ENCODE measurements at places on chromosomes 5 and 9.

GRCh38 chr5:142059304-142059940, 46.6 kb upstream of the GNPDA1 start:
- DNase-seq = no peak

GRCh38 chr5:13601112-13601511, 343.4 kb downstream of the DNAH5 start:
- no peak for DNase-seq

- no peak for DNase-seq
Measured at GRCh38 chr9:75142202-75142601, 53.9 kb downstream of the OSTF1 start.

DNA sequence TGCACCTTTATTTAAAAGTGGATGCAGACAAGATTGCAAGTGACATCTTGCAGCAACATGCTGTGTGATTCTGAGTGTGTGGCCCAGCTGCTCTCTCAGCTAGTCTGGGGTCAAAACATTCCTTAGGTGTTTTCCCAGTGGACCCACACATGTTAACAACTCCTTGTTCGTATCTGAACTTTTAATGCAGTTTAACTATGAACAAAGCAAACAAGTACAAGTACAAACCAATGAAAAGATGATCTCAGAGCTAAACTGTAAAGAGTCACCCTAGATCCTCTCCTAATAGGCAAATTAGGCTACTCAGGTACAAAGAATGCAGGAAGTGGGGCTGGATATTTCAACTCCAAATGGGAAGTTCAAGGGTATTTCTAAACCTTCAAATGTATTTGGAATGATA, 108.4 kb downstream of the ENTREP1 start:
- DNase-seq = no peak

DNA sequence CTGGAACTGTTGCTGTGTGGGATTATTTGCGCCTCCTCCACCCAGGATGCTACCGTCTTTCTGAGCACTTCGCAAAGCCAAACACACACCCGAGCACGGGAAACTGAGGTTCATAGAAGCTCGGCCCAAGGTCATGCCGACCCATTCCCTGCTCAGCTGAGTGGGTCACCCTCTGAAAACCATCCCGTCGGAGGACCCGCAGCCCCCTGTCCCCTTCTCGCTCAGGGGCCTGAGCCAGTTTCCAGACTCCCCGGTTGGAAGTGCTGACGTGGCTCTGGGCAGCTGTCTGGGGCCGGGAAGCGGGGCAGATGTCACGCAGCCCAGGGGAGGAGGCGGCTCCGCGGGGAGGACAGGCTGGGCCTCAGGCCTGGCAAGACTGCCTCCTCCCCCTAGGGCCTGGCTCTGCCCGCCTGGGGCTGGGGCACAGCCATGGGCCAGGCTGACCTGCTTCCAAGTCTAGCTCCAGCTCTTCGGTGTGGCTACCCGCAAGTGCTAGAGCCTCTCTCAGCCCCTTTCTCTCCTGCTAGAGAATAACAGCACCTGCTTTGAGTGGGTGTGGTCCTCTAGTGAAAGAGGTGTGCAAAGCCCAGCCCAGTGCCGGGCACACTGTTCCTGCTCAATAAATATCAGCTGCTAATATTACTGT, 9.9 kb upstream of the CXXC5 start:
- DNase-seq = no peak

DNA sequence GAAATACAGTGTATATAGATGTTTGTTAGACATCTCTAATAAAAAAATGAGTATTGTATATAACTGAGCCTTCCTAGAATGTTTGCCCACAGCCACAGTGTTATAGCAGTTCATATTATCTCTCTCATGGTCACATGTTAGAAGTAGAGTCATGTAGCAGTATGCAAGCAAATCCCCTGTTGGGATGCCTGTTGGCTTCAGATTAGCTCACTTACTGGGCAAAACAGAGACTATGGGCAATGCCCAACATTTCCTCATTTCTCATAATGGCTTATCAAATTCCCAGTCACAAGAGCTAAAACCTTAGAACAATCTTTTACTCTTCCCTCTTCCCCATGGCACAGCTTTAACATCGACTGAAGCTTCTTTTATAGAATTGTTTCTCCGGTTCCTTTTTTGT, 27.0 kb upstream of the PDCD1LG2 start:
- DNase-seq = no peak

DNA sequence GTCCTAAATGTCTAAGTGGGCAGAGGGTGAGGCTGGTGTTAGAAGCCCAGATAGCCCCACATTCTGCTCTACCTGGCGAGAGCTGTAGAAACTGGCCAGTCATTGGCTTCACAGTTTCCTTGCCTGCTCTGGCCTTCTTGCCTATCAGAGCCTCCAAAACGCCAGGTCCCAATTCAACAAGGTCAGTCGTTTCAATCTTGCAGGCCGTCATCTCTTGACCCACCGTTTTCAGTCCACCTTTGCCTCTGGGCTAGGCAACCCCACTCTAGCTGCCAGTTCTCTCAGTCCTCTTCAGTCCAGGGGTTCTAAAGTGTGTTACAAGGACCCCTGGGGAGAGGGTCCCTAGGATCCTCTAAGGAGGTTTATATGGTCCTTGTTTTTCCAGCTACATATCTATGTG, 20.0 kb upstream of the TIFAB start:
- DNase-seq = no peak

GRCh38 chr9:98854266-98854665, 46.8 kb downstream of the GALNT12 start:
- DNase-seq = no peak

DNA sequence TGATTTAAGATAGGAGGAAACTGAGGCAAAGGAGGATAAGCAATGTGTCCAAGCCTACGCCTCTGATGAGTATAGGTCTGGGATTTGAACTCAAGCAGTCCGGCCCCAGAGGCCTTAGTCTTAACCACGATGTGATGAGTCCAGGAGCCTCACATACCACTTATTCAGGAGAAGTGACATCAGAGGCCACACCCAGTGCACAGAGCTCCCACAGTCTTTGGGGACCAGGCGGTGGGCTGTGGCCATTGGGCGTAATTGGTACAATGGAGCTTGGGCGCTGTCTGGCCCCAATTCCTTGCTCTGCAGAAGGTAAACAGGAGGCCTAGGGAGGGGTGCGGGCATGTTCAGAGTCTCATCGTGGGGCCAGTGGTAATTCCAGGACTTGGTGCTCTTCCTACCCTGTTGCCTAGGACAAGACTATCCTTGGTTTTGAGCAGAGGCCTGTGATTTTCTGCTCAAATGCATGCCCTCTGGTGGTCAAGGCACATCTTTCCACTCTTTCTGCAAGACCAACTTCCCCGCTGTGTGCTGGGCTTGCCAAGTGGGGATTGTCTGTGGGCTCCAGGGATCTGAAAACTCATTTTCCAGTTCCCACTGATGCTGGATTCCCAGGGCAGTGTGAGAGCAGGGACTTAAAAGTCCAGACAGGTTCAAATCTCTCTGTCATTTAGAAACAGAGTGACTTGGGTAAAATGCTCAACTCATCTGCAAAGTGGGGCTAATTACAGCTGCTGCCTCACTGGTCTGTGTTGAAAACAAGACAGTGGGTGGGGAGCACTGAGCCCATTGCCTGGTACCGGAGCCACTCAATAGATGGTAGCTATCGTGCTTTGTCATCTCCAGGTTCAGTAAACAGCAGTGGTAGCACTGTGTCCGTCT, 15.8 kb downstream of the NDST1 start:
- peak; percentile 58 for DNase-seq

GRCh38 chr9:85332487-85332886, 409.3 kb downstream of the AGTPBP1 start:
- no peak for DNase-seq

GRCh38 chr5:154509784-154510555, 31.9 kb upstream of the HAND1 start:
- DNase-seq = no peak

DNA sequence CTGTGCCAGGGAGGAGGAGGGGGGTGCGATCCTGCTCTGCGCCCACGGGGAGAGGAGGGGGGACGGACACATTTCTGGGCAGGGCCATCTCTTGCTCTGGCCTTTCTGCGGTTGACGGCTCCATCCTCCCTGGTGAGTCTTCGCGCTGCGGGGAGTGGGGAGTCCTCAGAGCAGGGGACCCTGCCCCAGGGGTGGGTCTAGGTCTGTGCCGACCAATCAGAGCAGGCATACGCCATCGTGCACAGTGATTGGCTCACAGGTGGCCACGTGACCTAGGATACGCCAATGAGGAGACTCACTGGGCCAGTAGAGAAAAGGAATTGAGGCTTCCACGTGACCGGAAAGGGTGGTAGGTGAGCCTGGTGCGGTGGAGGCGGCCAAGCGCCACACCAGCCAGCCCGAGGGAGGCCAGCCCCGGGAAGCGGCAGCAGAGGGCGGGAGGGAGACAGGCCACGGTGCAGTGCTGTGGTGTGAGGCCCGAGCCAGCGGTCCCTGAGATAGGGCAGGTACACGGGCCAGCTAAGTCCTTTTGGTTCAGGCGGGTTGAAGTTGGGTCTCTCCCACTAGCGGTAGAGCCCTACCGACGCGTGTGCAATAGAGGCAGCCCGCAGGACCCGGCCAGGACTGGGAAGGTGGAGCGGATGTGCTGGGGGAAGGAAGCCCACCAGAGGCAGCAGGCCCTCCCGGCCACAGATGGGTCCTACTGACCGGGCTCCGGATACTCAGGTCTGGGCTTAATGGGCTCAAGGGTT, 65.2 kb upstream of the RNF130 start:
- no peak for DNase-seq

DNA sequence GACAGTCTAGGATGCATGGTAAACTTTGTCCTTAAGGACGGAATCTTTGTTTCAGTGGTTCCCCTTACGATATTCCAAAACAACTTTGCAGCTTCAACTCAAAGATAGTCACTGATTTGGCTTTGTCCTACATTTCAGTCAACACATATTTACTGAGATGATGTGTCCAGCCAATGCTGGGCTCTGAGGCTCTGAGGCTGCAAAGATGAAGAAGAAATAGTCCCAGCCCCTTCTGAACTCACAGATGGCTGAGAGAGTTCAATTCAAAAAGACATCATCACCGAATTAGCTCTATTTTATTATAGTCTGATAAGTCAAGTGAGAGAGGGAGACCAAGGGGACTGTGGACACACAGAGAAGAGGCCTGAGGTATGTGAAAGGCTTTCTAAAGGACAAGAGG, 544.0 kb downstream of the ACTL7B start:
- DNase-seq = no peak

DNA sequence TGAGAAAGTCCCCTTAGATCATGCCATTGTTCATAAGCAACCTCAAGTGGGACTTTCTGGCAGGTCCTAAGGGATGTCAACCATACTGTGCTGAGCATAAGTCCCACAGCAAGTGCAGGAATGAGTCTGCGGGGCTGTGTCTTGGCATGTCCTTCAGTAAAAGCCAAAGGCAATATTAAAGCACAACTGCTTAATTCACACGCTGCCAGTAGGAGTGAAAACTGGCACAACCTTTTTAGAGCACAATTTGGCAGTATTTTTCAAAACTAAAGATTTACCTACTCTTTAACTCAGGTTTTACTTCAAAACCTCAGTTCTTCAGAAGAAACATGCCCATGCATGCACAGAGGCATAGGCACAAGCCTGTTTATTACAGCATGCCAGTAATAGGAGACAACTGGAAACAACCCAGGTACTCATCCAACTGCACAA, 24.4 kb upstream of the SMAD5 start:
- DNase-seq = no peak

DNA sequence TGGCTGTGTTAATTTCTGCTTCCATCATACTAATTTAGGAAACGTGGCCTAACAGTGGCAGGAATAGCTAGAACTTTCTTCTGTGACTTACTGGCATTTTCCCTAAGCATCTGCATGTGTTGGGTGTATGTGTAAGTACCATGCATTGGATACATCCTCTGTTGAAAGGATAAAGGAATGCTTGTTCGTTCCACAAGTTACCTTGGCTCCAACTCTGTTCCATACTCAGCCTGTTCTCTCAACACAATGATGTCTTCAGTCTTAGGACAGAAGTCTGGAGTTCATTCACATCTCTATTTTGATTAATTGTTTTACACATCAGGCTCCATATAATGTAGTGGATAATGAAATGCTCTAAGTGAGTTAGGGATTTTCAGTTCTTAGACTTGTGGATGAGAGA, 190.1 kb upstream of the DMRT1 start:
- no peak for DNase-seq

GRCh38 chr5:58765058-58765457, 182.2 kb downstream of the RAB3C start:
- no peak for DNase-seq

DNA sequence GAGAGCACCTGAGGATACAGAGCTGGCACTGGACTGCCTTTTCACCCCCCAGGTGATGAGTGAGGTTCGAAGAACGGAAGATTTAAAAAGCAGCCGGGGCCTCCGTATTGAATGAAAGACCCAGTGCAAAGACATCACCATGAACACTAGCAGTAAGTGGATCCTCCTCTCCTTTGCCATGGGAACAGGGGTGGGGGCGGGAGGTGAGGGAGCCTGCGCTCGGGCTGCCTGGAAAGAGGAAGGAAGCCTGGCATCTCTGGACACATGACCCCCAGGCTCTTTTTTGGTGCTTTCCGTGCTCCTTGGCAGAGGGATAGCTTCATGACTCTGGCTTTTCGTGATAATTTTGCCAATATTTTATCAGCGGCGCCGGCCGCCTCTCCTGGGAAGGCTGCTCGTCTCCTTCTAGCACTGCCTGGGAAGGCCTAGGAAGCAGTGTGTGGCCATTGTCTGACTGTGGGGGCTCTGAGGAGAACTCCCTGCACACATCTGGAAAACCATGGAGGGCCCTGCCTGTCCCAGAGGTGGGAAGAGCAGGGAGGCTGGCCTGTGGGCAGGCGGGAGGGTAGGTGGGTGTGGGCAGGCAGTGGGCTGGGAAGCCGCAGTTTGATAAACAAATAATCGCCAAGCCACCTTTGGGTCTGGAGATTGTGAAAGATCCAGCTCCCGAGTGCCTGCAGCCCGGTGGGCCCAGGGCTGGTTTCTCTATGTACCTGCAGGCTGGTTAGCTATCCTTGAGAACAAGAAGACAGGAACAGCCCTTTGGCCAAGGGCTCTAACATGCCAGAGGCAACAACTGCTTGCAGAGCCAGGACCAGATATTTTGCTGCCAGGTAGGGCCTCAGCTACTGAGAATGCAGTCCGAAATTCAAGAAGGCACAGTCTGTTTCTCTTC, 911 bp downstream of the ABLIM3 start:
- no peak for DNase-seq

GRCh38 chr9:126519660-126520420, 93.9 kb upstream of the LMX1B start:
- DNase-seq = no peak

DNA sequence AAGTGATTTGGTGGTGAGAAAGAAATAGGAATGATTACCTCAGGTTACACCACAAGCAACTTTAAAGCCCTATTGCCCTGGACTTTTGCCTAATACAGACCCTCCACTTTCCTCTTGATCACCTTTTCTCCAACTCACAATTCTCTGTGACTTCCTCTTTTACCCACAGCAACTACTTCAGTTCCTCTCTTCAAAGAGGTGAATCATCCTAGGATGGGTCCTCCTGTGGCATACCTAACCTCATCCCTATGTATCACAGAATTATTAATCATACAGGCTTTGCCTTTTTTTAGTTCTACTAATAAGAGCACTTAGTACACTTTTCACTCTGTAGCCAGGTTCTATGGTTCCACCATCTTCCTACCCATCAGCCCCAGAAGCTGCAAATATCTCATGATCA, 19.6 kb upstream of the INSL6 start:
- DNase-seq = no peak

DNA sequence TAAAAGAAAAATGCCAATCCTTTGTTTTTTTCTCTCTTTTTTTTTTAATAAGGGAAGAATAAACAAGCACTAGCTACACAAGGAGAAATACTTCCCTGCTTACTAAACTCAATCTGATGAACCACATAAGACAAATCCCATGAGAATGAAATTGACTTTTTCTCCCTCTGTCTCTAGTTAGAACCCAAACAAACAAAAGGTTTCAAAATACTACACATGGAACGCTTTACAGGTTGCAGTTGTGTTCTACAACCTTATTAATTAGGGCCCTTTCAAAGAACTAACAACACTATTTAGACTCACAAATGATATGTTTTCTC, 124.5 kb downstream of the PDE4D start:
- no peak for DNase-seq
